ENCODE measurements at places on chromosomes 12 and 14.

- no peak for DNase-seq
These were observed 473.5 kb downstream of the PRKD1 start for GRCh38 chr14:29454026-29454693.

DNA sequence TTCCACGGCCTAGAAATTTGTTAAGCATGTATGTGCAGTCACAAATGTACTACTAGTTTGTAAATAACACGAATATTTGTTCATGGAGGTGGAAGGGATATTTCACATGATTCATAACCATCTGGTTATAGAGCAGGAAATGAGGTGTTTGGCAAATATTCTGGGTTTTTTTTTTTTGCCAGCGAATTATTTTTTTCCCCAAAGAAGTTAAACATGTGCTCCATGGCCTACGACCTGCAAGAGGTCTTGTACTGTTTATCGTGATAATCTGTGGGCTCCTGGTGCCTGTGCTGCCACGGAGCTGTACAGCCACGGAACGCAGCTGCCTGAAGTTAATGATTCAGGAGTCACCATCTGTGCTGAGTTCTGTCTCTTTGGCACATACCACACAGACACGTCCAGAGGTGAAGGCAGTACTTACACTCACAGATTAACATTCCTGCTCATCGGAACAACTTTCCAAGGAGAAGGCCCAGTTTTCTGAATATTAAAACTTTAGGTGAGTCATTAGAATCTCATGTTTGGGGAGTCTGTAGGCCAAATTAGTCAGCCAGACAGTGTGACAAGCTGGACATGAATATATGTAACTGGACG is 156.3 kb downstream of the TMX1 start:
- no peak for DNase-seq

DNA sequence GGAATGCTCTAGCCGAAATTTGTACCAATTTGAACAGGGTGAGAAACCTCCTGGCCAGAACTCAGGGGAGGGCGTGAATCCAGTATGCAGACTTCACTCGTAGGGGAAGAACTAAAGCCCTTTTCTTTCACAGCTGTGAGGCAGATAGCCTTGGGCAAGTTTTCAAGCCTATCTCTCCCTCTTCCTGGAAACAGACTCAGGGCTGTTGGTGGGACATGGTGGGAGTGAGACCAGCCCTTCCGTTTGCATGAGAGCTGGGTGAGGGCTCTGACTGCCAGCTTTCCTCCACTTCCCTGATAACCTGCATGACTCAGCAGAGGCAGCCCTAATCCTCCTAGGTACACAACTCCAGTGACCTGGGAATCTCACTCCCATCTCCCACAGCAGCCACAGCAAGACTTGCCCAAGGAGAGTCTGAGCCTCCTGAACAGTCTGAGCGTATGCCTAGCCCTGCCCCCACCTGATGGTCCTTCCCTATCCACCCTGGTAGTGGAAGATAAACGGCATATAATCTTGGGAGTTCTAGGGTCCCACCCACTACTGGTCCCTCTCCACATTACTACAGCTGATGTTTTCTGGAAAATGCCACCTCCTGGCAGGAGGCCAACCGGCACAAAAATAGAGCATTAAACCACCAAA is 170.1 kb upstream of the AMIGO2 start:
- no peak for DNase-seq

GRCh38 chr12:64943686-64944085 is 119.2 kb downstream of the TBC1D30 start:
- DNase-seq: no peak

All from stimulated activated CD4-positive, alpha-beta T cell treated with anti-CD3 and anti-CD28 coated beads, Interleukin-1b, Interleukin-23, amount 100 ng/mL, for 4 hours (primary cell).